ENCODE measurements at places on chromosomes 3 and 15.

GRCh38 chr3:107574650-107575049 is 51.9 kb downstream of the BBX start:
- peak; percentile 66 for DNase-seq

DNA sequence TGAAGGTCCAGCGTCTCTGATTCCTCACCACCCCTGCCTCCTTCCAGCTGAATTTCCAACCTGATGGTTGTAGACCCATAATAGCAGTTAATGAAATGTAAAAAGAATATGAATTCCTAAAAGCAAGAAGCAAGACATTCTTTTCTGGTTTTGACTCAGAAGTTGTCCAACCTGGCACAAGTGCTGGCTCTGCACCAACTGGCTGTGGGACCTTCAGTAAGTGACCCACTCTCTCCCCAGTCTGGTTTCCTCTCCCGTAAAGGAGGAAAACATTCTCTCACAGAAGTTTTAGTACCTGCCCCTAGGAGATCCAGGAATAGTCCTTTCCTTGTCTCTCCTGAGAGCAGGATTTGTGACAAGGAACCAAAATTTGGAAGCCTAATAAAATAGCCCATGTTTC is 236.9 kb upstream of the TRIM42 start:
- no peak for DNase-seq

- no peak for DNase-seq
Observed at GRCh38 chr15:48899793-48900192, 21.9 kb downstream of the EID1 start.

DNA sequence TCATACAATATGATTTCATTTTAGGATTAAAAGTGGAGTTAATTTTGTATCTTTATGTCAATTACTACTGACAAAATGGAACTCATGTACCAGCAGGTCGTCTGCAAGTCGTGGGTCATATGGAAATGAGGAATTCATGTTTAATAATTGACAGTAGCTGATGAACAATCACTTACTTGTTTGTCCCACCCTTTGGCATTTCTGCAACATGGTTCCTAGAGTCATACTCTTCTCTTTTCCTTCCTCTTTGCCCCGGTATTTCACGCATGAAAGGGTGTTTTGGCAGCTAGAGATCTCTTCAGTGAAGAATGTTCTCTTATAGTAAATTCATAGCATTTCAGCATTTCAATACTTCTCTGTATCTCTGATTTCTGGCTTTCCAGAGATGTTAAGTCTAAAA is 133.3 kb upstream of the SLC24A5 start:
- DNase-seq, result no peak

GRCh38 chr3:131328721-131329120 is 52.9 kb upstream of the NUDT16 start:
- no peak for DNase-seq

- no peak for DNase-seq
Observed at GRCh38 chr3:71025516-71025915, 558.0 kb downstream of the FOXP1 start.

GRCh38 chr3:11450015-11450414 is 177.8 kb downstream of the ATG7 start:
- no peak for DNase-seq

- no peak for DNase-seq
Observed at GRCh38 chr15:57476533-57476975, 100.2 kb downstream of the CGNL1 start.

GRCh38 chr3:173957646-173958045 is 560.1 kb downstream of the NLGN1 start:
- DNase-seq, result no peak

- DNase-seq, result no peak
Observed at GRCh38 chr15:36966708-36967107, 133.6 kb downstream of the MEIS2 start.

GRCh38 chr3:144866476-144866875 is 894.9 kb downstream of the DIPK2A start:
- peak; percentile 53 for DNase-seq

- DNase-seq, result peak; percentile 14
Observed at GRCh38 chr3:13852638-13853009, 27.2 kb downstream of the WNT7A start.

DNA sequence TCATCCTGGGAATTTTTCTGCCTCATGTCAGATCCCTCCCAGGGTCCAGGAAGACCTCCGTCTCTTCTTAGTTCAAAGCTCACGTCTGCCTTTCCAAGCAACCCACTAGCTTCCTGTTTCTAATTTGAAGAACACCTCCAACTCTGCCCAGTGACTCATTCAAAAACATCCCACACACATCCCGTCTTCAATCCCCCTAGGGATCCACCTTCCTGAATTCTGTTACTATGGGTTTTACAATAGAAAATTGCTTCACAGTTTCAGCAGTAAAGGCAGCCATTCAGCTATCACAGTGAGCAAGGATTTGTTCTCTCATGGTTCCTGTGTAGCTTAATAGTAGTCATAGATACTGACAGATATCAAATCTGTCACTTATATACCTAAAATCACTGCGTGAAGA is 308.3 kb upstream of the CCDC54 start:
- DNase-seq, result no peak

GRCh38 chr3:166889241-166889640 is 490.9 kb downstream of the ZBBX start:
- peak; percentile 1 for DNase-seq

DNA sequence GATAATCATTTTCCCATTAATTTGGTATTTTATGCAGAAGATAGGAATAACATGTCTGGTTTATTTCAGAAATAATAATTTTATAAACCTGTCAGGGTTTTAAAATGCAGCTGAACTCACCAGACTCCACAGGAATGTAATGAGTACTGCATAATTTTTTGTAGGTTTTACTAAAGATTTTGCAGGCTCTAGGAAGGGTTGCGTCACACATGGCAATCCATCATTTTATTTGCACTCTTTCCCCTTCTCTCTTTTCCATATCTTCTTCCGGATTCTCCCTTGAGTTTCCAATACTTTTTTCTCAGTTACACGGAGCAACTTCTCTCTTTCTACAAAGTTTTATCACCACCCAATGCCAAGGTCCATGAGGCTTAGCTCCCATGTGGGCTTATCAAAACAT is 234.7 kb downstream of the NFKBIZ start:
- no peak for DNase-seq

- DNase-seq, result peak; percentile 21
Observed at GRCh38 chr3:188788621-188789081, 383.1 kb upstream of the TPRG1 start.

DNA sequence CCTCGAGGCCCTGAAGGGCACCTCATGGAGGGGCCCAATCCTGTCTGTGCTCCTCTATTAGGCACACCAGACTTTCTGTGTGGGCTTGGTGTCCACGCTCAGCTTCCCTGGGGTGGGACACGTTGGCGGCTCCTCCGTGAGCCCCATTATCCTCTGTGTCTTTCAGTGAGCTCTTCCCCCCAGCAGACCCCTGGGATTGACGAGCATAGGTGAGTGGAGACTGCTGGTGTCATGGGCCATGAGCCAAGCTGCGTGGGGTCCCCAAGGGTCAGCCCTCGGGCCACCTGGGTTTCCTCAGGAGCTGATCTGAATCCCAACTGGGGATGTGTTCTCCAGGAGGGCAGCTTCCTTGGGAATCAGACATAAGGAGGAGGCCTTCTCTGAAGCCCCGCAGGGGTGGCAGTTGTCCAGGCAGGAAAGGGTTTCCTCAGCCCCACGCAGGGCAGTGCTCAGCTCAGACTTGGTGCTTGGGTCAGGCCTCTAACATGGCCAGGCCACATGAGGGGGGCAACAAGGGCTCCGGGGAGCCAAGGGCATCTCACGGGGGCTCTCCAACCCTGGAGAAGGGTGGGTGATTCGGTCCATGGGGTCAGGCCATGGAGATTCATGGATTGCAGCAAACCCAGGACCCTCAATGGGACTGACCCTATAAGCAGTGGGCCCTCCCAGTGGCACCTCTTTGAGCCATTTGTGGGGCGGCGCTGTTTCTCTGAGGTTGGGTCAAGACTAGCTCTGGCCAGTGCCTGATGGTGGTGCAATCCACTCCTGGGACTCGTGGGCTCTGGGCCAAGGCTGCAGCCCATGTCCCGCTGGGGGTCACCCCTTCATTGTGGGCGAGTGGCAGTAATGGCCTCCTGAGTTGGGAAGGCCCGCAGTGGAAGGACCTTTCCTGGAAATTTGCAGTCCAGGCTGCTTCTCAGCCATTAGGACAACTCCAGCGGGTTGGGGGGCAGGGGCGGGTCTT is 222.5 kb downstream of the SNRPN start:
- DNase-seq, result no peak

GRCh38 chr3:177213801-177214535 is 16.7 kb upstream of the TBL1XR1 start:
- no peak for DNase-seq

DNA sequence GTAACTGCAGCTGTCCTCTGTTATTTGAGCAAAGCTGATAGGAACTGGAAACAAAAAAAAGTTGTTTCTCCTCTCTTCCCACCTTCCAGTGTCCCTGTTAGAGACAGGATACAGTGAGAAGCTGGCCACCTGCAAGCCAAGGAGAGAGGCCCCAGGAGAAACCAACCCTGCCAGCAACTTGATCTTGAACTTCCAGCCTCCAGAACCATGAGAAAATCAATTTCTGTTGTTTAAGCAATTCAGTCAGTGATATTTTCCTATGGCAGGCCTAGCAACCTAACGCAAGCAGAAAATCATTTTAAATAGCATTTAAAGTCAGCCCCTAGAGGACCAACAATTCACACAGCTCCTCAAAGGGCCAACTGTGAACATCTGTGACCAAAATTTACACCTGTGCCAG is 291.3 kb downstream of the OXSM start:
- DNase-seq, result no peak

DNA sequence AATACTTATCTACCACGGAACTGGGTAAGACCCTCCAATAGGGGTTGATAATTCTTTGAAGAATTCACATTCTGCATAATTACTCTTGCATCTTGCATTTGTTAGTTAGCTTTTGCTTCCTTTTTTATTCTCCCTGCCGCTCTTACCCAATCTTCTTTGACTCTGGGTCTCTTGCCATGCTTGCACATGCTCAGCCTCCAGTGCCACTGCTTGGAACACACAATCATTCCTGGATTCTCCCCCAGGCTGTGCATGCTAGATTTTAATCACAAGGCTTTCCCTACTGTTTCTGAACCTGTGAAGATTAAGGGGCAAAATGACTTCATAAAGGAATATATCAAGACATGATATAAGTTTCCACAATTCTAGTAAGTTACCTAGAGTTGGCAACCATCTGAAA is 133.1 kb downstream of the IL1RAP start:
- peak; percentile 33 for DNase-seq

GRCh38 chr3:17730318-17730967 is 12.0 kb downstream of the TBC1D5 start:
- peak; percentile 96 for DNase-seq

GRCh38 chr3:112496366-112497067 is 2.8 kb downstream of the BTLA start:
- no peak for DNase-seq

GRCh38 chr3:179020112-179020511 is 51.5 kb downstream of the ZMAT3 start:
- DNase-seq, result peak; percentile 34

DNA sequence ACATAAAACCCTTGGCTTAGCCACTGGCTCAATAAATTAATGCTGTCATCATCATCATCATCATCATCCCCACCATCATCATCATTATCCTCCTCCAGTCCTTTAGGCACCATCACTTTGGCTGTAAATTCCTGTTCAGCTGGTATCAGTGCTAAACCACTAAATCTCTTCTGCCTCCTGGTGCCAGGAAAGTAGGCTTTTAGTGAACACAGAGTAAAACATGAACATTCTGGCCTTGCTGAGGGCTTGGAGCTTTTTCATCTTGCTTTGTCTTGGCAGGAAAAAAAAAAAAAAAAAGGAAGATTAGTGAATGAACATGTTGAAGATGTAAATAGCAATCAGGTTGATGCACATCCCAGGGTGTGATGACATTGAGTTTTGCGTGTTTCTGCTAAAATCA is 67.3 kb upstream of the EIF1B start:
- DNase-seq, result no peak

- peak; percentile 34 for DNase-seq
Observed at GRCh38 chr15:33729653-33730052, 238.6 kb upstream of the CHRM5 start.

DNA sequence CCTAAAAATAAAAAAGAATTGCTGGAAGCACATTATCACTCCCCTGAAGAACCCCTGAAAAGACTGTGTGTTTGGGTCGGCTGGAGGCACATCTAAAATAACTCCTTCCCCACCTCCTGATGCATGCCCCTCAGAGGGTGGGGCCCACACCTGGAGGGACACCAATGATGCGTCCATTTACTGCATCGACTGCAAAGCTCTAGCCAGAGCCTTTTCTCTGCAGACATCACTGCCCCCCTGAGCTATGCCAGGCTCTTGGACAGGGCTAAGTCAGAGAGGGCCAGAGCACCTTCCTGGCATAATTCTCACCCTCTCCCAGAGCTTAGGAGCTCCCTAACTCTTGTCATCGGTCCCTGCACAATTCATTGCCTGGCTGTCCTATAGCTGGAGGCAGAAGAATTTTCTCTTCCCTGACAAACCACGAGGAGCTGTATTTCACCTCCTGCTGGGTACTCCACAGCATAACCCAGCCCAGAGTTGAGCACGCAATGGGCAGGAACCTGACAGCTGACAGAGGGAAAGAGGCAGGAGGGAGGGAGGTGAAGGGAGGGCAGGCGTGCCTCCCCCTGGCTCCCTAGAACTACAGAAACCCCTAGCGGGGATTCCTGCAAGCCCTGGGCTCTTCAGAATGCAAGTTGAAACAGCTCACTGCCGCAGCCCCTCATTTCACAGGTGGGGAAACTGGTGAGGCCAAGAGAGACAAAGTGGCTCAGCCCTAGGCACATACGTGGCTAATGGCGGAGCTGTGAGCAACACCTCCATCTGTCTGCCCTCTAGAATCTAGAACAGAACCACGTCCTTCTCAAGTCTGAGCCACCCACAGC is 46.6 kb downstream of the XXYLT1 start:
- DNase-seq, result peak; percentile 26
